ENCODE measurements at places on chromosomes 3 and 15.

DNA sequence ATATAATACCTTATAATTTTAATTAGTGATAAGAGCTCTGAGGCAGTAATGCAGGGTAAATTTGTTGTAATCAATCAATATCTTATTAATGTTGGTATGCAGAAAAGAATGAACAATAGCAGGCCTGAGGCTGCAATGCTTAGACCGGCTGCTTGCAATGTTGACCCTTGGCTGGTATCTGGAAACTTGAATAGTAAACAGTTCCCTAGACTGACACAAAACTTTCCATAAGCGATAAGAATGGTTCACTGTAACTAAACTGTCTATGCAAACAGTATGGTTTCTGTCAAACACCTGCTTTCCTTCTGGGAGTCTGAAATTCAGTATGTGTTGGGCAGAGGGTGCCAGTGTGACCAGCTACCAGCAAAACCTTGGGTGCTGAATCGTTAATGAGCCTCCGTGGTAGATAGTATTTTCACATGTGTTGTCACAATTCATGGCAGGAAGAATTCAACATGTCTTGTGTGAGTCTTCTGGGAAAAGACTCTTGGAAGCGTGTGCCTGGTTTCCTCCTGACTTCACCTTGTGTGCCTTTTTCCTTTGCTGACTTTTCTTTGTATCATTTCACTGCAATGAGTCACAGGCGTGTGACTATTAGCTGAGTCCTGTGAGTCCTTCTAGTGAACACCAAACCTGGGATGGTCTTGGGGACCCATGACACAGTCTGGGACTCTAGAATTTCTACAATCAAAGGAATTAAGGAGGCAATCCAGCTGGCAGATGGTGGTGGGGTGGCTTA lies 30.7 kb upstream of the CLRN1 start:
- no peak overlapping the region for H3K4me3 ChIP-seq
- H3K36me3 ChIP-seq: no peaks in the 10 kb centered on the region
- H3K4me1 ChIP-seq: no peaks in the 10 kb centered on the region
- H3K27me3 ChIP-seq: no peaks in the 10 kb centered on the region

DNA sequence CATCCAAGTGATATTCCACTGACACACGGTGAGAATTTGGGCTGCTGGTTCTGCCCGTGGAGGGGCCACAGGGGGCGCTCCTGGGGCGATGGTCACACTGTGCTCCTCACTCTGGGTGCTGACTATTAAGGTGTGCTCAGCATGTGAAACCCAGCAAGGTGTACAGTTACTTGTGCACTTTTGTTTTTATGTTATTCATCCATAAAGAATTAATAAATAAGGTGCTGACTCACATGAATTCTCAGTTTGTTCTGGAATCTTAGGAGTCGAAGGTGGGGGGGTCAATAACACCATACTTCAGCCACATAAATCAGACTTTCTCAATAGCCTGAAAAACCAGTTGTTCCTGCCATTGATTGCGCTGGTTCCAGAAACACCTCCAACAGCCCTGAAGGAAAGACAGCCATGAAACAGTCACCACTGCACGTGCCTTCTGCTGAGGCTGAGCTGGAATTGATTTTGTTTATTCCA lies 53.5 kb upstream of the SPATA12 start:
- H3K27me3 ChIP-seq: no peaks in the 10 kb centered on the region
- no peak overlapping the region for H3K4me3 ChIP-seq
- no peaks in the 10 kb centered on the region for H3K36me3 ChIP-seq
- H3K27ac ChIP-seq: no peak overlapping the region
- no peak for DNase-seq
- no peaks in the 10 kb centered on the region for H3K4me1 ChIP-seq

- H3K36me3 ChIP-seq: no peaks in the 10 kb centered on the region
- no peaks in the 10 kb centered on the region for H3K27me3 ChIP-seq
- H3K27ac ChIP-seq: no peak overlapping the region
- peaks cover 93% of the 10 kb centered on the region for H3K4me1 ChIP-seq
- no peak overlapping the region for H3K4me3 ChIP-seq
These were observed 73.8 kb downstream of the SMAD3 start for GRCh38 chr15:67138891-67139855.

- H3K4me3 ChIP-seq: no peak overlapping the region
- no peak for DNase-seq
- H3K27me3 ChIP-seq: no peaks in the 10 kb centered on the region
- H3K27ac ChIP-seq: no peak overlapping the region
- H3K4me1 ChIP-seq: no peaks in the 10 kb centered on the region
These were observed 79.8 kb downstream of the RFTN1 start for GRCh38 chr3:16433701-16434151.
